Activated T-cell treated with anti-CD3 and anti-CD28 coated beads, Interleukin-2, amount 50 U/mL, for 48 hours (primary cell): ENCODE measurements at places on chromosomes 7 and 10.

GRCh38 chr7:79854621-79855020, 280.0 kb upstream of the GNAI1 start:
- no peak for DNase-seq

- no peak for DNase-seq
Measured at GRCh38 chr7:111760043-111760442, 197.8 kb upstream of the IMMP2L start.

DNA sequence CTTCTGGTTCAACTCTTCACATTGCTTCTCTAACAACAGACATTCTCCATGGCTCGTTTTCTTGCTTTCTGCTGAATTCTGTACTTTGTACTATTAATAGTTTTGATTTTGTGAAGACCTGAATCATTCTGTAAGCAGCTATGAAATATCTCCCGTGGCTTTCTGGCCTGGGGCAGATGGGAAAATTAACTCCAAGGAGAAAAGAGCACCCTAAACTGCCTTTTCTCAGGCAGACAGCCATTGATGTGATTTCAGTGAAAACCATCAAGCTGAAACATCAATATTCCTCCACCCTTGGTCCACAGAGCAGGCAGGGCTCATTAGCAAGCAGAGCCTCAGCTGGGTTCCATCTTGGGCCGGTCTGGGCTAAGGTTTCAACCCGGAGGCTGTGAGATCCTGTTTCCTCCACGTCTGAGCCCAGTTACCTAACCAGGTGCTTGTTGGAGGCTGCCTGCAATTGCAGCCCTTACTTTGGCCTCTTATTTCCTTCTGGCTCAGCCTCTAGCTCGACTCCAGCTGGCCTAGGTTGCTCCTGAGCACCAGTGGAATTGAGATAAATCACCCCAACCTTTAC, 21.1 kb upstream of the EZH2 start:
- no peak for DNase-seq

- DNase-seq = no peak
Measured at GRCh38 chr10:3339531-3339950, 167.0 kb upstream of the PITRM1 start.

GRCh38 chr10:82880776-82881290, 1005.8 kb downstream of the NRG3 start:
- DNase-seq = no peak

DNA sequence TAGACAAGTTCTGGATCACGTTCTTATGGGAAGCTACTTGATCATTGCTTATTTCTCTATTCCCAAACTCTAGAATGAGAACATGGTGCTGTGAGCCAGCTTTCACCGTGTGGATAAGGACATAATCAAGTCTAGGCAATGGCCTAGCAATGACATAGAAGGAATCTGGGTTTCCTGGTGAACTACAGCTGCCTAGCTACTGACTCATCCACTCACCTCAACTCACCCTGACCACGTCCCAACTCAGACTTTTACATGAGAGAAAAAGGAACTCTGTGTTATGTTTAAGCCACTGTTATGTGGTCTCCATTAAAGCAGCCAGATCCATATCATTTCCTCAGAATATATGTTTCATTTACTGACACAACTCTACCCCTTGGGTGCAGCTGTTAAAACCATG, 18.8 kb upstream of the MET start:
- DNase-seq = no peak
